NCI-H524 (cell line): ENCODE measurements at places on chromosomes 7 and 10.

- peak; percentile 90 for DNase-seq
Observed at GRCh38 chr10:68271196-68271882, 39.4 kb upstream of the ATOH7 start.

DNA sequence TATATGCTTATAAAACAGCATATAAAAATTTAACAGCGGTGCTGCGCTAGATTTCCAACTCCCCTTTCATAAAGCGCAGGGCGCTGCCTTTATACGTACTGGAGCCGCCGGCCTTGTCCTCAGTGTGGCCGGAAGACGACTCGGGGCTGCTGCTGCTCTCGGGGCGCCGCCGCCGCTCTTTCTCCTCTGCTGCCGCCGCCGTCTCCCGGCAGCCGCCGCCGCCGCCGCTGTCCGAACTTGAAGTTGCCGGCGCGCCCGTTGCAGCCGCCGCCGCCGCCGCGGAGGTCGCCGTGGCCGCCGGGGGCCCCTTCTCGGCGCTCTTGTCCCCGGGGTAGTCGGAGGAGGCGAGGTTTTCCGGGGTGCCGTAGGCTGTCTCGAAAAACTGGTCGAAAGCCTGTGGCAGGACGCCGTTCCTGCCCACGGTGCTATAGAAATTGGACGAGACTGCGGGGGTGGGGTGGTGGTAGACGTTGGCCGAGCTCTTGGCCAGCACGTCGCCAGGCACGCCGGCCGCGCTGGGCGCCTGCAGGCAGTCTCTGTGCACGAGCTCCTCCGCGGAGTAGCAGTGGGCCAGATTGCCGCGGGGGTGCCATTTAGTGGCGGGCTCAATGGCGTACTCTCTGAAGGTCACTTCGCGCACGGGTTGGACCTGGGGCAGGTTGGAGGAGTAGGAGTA, 557 bp downstream of the HOXA11 start:
- DNase-seq, result peak; percentile 54

DNA sequence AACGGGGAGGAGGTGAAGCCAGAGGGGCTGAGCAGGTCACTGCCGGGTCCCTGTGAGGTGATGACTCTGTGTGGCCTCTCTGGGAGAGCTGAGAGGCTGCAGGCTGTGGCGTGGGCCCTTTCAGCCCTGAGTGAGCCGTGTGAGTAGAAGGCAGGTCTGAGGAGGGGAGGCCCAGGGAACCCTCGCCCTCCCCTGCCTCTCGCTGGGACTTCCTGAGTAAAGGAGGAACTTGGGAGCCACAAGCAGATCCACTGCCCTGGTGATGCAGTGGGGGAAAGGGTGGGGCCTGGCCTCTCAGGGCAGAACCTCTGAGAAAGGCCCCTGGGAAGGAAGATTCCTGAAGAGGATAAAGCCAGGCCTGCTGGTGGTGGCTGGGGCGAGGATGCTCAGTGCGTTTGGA, 22.8 kb downstream of the EEPD1 start:
- DNase-seq, result no peak

DNA sequence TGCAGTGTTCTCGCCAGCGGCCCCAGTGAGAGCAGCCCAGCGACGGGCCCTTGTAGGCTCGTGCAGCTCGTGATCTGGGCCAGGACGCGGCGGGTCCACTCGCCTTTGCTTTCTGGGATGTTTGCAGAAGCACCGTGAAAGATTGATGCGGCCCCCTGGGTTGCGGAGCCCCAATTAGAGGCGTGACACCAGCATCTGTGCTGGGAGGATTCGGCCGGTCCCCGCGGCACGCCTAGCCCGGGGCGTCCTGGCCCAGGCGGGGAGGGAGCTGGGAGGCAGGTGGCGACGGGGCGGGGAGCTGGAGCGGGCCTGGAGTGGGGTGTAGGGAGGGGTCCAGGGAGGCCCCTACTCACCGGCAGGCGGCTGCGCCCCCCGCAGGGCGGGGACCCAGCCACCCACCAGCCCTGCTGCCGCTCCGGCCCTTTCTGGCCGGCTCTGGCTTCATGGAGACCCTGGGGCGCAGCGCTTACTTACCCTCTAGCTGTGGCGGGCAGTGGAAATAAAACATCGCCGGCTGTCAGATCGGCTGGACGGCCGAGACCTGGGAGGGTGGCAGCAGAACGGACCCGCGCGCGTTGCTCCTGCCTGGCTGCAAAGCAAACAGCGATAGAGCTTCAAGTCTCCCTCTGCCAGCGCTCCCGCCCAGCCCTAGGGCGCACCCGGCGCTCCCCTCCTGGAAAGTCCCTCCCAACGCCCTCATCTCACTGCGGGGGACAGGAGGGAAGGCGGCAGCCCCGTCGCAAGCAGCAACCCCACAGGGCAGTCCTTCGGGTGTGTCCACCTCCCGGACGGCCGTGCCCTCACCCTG, 752 bp downstream of the DRGX start:
- peak; percentile 22 for DNase-seq

DNA sequence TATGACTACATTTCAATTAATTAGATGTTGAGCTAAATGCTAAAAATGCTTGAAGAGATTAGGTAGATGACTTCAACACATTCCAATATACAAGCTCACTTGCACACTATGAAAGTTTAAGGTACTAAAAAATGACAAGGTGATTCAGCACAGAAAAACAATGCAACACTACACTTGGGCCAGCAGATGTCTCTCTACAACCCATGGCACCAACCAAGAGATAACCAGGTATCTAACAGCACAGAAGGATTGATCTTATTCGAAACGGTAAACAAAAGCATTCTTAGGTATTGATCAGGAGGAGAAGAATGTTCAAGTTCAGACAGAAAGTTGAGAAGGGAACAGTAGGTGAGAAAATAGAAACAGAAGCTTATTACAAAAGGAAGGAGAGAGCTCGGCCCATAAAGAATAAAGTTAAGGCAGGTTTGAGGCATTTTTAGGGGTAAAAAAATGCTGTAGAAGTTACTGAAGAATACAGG, 248.2 kb upstream of the KLF14 start:
- DNase-seq, result no peak
